ENCODE measurements at places on chromosomes 5 and 9. TPM values are rescaled to one million over a fixed set of nuclear protein-coding genes. Genes with fewer than 3 reads are reported as not detected.

CNTFR gene
- total RNA-seq: 7.7 TPM

DNA sequence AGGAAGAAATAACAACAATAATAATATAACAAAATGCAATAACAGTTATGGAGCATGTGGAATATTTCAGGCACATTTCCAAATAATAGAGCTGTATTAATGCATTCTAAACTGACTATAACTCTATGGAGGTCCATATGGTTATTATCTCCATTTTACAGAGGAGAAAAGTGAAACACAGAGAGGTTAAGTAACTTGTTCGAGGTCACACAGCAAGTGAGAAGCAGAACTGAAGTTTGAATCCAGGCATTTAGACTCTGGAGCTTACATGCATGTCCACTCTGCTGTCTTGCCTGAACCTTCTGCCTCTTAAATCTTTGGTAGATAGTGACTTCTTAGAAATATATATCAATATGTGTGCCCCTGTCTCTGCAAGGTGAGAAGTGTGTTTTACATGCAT lies 350.8 kb downstream of the GADD45G start:
- no peak for DNase-seq

DNA sequence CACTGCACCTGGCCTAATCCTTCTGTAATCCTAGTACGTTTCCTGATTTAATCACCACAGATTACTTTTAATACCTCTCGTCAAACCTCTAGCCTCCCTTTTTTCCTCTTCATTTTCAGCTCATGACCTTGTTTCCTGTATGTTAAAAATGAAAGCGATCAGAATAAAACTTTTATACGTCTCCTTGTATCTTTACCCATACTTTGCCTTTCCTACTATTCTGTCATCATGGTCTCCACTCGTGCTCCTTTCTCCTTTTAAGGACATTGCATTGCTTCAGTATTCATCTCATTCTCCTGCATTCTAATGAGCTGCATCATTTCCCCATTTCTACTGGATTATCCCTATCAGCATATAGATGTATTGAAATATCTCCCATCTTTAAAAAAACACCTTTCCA lies 8.5 kb downstream of the CDC42SE2 start:
- DNase-seq: no peak

DNA sequence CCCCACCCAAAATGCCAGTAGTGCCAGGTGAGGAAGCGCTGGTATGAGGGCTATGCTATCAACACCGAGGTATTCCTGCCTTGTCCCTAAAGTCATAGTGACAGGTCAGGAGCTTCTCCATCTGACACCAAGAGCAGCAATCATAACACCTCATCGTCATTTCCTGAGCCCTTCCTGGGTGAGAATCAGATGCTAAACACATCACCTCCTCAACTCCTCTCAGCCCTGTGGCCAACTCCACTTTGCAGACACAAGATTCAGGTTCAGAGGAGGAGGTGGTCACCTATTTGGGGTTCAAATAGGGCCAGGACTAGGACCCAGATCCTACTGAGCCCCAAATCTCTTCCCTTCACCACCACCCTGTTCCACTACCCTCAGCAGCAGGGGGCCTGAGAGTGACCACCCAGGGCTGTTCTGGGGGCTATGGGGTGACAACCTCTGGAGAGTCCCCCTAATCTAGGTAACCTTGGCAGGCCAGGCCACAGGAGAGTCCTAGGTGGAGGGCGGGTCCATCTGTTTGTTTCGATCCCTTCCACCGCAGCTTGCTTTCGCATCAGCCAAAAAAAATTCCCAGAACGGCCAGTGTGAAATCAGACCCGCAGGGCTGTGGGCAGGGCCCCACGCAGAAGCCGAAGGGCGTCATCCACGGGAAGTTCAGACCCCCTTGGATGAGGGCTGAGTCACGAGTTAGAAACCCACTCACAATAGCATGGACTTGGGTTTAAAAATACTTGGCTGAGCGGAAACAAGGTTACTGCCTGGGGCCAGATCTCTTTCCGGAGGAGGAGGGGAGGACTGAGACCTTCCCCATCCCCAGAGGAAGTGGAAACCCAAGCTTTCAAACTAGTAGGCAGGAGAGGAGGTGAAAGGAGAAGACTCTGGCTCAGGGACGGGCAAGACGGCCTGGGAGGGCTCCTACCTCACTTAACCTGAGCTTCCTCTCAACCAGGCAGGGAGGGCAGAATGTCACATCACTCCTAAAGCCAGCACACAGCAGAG lies 8.7 kb downstream of the STK10 start:
- DNase-seq: no peak

PCDHAC2 gene
- total RNA-seq: 0.61 TPM

DNA sequence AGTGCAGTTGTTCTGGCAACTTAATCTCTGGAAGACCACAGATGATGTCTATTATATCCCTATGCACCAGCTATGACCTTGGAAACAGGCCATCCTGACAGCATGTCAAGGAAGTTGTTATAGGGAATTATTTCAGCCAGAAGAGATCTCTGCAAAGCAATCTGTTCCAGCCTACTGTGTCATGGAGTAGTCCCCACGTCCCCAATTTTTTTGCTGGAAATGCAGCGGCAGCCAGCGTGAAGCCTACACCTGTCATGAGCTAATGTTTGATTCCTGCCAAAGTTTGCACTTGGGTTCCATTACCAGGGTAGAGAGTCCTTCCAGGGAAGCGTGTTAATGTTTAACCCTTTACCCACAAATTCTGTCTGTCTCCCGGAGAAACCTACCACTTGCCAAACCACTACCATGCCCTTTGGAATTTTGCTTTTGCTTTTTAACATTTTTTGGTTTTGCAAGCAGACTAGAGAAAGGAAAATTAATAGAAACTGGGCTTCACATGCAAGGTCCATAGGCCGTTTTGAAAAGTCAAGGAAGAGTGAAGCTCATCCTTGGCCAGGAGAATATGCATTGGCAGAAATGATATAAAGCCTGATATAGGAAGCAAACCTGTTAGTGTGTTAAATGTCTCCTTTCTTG lies 174.9 kb upstream of the SPRY4 start:
- no peak for DNase-seq

DNA sequence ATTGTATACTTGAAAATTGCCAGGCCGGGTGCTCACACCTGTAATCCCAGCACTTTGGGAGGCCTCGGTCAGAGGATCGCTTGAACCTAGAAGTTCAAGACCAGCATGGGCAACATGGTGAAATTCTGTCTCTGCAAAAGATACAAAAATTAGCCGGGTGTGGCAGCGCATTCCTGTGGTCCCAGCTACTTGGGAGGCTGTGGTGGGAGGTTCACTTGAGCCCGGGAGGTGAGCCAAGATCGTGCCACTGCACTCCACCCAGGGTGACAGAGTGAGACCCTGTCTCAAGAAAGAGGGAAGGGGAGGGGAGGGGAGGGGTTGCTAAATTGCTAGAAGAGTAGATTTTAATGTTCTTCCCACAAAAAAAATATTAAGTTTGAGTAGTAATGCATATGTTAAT lies 53.2 kb downstream of the FNBP1 start:
- no peak for DNase-seq

GRCh38 chr9:101367323-101367722 lies 17.5 kb downstream of the BAAT start:
- DNase-seq: no peak

C6 gene
- 1.5 TPM for total RNA-seq

DNA sequence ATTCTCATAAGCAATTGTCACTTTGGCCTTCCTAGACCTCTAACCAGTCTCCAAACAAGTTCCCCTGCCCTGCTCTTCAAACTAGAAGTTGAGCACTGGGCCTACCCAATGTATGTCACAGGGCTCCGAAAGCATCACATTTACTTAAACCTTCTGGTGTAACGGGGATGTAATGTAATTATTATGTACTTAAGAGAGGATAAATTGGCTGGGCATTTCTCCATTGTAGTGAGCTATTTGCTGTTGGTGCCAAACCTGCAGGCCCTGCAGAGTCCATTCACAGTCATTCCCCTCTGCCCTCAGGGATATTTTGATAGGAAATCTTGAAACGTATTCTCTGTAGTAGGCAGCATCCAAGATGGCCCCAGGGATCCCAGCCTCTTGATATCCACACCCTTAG lies 64.2 kb upstream of the GNE start:
- DNase-seq: no peak

SH3TC2 gene
- total RNA-seq: 1.3 TPM

Measured in mucosa of descending colon (tissue), 3 donors.